Suppressor macrophage treated with lipopolysaccharide for 1 hour (primary cell): ENCODE measurements at places on chromosomes 2 and 18.

- DNase-seq = no peak
Measured at GRCh38 chr2:144925886-144926285, 406.0 kb upstream of the ZEB2 start.

DNA sequence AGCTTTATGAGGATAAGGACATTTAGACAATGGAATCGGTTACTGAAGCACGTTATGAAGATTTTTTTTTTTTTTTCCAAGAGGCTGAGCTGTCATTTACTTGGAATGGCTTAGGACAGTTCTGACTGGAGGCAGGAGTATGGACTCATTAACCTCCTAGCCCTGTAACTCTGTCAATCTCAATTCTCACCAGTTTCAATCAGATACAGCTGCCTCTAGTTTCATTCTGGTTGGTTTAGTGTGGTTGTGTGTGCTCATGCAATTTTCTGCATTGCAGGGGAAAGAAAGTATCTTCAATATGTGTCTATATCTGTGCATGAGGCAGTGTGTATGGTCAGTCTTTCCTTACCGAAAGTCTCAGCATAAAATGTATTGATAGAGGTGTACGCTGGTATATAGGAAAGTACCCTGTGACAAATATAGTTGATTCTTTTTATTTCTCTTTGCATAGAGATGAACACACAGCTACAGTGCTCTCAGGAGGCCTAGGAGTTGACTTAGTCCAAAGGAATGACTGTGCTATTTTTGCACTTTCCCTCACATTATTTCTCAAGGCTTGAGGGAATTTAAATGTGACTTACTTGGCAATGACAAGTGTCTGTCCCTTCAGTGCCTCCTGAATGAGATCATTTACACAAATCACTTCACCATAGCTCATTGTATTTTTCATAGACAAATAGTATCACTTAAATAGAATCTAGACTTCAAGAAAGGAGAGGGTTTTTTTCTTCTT lies 50.5 kb upstream of the GRB14 start:
- DNase-seq = no peak

DNA sequence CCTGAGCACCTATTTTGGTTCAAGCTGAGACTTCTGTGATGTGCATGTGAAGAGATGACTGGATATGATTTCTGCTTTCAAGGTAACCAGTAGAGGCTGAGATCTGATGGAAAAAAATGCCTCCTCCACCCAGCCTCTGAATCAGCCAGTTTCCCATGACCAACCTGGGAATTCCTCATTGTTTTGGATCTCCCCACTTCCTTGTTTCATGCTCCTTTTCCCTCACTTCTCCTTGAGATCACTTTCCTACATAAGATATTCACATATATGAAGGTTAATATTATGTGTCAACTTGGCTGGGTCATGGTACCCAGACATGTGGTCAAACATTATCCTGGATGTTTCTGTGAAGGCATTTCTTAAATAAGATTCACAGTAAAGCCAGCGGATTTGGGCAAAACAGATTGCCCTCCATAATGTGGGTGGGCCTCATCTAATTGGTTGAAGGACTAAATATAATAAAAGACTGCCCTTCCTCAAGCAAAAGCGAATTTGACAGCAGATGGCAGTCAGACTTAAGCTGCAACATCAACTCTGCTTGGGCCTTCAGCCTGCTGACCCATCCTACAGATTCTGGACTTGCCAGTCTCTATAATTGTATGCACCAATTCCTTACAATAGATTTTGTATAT lies 379.4 kb downstream of the TNS1 start:
- peak; percentile 64 for DNase-seq

DNA sequence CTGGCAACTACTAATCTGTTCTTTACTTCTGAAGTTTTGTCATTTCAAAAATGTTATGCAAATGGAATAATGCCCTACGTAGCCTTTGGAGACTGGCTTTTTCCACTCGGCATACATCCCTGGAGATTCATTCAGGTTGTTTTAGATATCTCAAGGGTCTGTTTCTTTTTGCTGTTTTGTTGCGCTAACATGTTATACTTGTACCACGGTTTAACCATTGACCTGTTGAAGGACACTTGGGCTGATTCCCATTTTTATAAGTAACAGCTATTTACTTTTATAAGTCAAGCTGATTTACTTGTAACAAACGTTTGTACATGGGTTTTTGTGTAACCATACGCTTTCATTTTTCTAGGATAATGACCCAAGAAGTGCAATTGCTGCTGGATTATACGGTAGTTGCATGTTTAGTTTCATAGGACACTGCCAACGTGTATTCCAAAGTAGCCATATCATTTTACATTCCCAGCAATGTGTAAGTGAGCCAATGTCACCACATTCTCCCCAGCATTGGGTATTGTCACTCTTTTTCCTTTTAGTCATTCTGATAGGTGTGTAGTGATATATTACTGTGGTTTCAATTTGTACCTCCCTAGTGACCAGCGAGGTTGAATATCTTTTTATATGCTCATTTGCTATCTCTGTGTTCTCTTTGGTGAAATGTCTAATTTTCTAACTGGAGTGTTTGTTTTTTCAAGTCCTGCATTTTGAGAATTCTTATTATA lies 36.5 kb upstream of the STAT4 start:
- DNase-seq = no peak

- DNase-seq = no peak
Measured at GRCh38 chr2:160842286-160842685, 317.9 kb upstream of the TANK start.

- no peak for DNase-seq
Measured at GRCh38 chr18:62365420-62365819, 40.3 kb downstream of the TNFRSF11A start.

GRCh38 chr18:71116535-71116934 lies 827.7 kb downstream of the SOCS6 start:
- DNase-seq = no peak

GRCh38 chr2:205408696-205409095 lies 273.6 kb upstream of the NRP2 start:
- no peak for DNase-seq

DNA sequence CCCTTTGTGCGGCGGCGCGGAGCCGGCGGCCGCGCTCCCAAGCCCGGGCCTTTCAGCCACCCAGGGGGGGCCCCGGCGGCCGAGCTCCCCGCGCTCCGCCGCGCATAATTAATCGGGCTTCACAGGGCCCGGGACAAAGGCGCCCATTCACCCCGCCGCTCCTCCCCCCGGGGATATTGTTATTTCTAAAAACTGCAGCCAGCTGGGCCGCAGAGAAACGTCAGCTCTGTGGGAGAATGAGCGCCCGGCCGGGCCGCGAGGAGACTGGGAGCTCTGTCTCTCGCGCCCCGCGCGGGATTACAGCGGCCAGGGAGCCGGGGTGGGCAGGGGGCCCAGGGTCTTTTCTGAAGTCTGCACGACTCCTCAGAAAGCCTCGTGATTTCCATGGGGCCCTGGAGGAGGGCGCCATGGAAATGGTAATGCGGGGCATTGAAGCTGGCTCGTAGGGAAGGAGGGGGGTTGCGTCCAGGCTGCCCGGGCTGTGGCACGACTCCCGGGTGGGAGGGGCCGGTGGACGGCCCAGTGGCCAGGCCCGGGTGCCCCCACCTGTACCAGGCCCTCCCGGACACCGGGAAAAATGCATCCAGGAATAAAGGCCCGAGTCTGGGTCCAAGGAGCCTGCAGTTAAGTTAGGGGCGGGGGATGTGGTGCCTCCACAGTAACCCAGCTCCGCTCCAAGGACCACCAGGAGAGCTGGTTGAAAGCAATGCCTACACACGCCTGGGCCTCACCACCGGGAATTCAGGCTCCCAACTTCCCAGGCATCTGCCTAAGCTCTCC lies 125.3 kb downstream of the ZFP36L2 start:
- no peak for DNase-seq

- peak; percentile 33 for DNase-seq
Measured at GRCh38 chr2:208371634-208371935, 35.0 kb upstream of the PTH2R start.

DNA sequence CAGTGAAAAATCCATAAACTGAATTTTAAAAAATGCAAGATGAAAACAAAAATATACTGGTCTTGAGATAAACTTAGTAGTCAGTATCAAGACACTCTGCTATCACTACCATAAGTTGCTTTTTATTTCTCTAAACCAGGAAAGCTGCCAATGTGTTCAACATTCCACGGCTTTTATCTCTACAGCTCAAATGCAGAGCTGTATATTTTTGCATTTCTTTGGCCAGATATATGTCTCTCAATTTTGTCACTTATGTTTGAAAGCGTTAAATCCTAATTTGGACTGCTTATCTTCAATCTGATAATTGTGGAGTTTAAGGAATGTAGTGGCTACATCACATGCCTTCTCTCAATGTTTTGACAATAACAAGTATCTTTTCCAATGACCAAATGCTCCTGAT lies 609.5 kb downstream of the EPHA4 start:
- DNase-seq = no peak

DNA sequence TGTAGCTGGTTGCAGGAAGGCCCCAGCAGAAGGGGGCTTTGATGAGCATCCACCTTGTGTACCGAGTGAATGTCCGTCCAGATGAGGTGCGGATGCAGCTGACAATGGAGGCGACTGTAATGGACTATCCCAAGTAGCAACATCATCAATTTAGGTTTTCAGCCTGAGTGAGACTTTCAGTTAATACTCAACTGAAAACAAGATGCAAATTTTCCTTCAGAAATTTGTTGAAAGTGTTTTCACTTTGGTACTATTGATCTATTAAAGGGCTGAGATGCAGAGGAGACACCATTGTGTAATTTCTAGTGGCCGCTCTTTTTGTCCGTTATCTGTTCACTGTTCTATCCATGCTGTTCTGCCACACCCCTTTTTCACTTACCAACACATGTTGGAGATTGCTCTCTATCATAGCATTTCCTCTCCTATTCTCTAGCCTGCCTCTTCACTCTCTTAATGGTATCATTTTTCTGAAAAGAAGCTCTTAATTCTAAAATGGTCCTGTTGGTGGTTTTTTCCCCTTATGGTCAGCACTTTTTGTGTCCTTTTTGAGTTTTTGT lies 12.0 kb upstream of the CASP8 start:
- no peak for DNase-seq

DNA sequence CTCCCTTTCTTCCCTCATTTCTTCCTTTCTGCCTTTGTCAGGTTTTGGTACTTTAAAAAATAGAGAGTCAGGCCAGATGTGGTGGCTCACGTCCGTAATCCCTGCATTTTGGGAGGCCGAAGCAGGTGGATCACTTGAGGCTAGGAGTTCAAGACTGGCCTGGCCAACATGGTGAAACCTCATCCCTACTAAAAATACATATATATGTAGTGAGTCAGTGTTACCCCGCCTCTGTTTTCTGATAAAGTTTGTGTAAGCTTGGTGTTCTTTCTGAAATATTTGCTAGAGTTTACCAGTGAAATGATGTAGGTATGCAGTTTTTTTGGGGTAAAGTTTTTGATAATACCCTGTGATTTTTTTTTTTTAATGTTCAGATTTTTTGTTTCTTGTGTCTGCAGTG lies 58.8 kb downstream of the DGKD start:
- DNase-seq = no peak

DNA sequence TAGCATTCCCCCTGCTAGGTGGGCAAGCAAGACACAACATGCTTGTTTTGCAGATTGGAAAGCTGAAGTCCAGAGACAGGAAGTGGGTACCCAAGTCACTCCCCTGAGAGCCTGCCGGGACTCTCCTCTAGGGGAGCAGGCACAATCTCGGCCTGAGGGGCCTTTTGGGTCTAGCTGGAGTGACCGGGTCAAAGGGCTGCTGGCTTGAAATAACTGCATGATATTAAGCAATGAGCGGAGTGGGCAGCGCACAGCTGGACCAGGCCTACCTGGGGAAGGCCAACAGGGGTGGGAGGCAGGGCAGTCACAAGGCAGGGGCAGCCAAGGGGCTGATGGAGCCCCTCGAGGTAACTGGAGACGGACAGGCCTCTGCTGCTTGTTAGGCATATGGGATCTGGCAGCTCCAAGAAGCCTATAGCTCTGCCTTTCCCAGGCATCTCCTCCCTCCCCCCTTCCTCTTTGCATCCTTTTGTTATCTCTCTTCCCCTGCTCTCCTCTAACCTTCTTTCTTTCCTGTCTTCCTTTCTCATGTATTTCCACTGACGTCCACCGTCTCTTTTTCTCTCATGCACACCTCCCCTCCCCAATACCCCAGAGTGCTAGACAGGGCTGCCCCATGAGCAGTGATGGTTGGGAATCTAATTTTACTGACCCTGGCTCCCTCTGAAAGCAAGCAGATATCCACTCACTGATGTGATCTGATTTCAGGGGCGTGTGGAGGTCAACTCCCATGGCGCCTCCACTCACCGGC lies 237.5 kb downstream of the LOXHD1 start:
- DNase-seq = no peak

DNA sequence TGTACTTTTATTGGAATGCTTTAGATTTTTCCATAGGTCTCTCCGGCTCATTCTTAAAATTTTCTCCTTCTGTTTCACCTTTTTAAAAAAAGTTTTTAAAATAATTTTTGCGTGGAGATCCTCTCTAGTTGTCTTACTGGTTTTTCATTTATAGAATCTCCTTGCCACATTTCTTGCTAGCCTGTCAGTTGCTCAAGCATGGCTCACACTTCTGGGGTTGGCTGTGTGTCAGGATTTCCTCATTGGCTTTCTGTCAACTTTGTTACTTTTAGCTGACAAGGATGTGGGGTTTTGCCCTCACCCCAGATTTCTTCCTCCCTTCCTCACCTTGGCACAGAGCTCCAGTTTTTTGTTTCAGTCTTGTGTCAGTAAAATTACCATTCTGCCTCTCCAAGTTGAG lies 124.6 kb downstream of the ZNF407 start:
- DNase-seq = peak; percentile 23

GRCh38 chr2:171995586-171995985 lies 4.2 kb upstream of the METAP1D start:
- no peak for DNase-seq

- no peak for DNase-seq
Measured at GRCh38 chr18:22241921-22242361, 72.6 kb downstream of the GATA6 start.
